Left renal pelvis (tissue), 4 donors: ENCODE measurements at places on chromosomes 2 and 18. TPM values are rescaled to one million over a fixed set of nuclear protein-coding genes. Genes with fewer than 3 reads are reported as not detected.

The MLPH gene
- polyA plus RNA-seq = 6.5 TPM

The ARMC9 gene
- 26.3 TPM for polyA plus RNA-seq

The IL18R1 gene
- 0.49 TPM for polyA plus RNA-seq

The POTEJ gene
- not detected for polyA plus RNA-seq

The GTF3C2 gene
- polyA plus RNA-seq = 77.6 TPM

The NTSR2 gene
- polyA plus RNA-seq = not detected

The LINC00305 gene
- 7.0 TPM for polyA plus RNA-seq

The GALNT13 gene
- polyA plus RNA-seq = 2.2 TPM

The UGT1A3 gene
- polyA plus RNA-seq = not detected
